Activated CD4-positive, alpha-beta T cell treated with anti-CD3 and anti-CD28 coated beads for 48 hours (primary cell): ENCODE measurements at places on chromosomes 13 and 19.

GRCh38 chr13:41244556-41244955 is 18.8 kb downstream of the MTRF1 start:
- DNase-seq: no peak

DNA sequence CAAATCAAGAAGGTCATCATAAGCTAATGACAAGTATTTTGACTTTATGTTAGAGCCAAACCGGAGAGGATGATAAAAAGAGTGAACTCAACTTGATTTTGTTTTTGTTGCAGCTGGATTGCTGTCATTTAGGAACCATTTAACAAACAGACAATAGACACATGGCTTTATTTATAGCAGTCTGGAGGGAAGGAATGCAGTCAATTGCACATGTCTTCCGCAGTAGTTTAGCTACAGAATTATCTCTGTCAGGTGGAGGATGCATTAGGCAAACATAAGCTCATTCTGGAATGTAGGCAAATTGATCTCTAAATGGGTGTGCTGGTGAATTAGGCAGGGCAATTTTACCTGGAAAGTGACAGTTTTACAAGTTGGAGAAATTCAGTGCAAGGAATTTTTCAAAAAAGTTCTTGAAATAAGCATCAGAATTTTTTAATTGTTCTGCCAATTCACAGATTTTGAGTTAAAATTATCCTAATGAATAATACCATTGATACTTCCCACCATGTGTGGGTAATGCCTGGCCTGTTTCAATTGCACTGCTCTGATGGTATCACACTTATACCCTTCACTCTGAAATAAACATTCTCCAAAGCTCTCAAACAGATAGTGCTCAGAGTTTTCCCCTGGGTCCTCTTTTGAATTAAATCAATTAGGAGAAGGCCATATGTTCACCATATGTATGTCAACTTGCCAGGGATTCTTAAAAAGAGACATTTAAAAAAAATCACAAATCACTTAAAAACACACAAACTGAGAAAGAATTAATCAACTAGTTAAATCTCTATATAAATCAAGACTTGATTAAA is 318.3 kb downstream of the NDFIP2 start:
- no peak for DNase-seq

- DNase-seq: peak; percentile 95
Measured at GRCh38 chr13:41456768-41457588, at the start of gene RGCC. Gene RGCC (plus strand): TSS chr13:41457550. CDS start chr13:41457708, 158 bp downstream.

- no peak for DNase-seq
Measured at GRCh38 chr13:77810430-77810829, 108.2 kb downstream of the EDNRB start.

GRCh38 chr13:93955904-93956303 is 523.6 kb downstream of the DCT start:
- no peak for DNase-seq

- DNase-seq: no peak
Measured at GRCh38 chr13:106700007-106700406, 132.1 kb upstream of the ARGLU1 start.

DNA sequence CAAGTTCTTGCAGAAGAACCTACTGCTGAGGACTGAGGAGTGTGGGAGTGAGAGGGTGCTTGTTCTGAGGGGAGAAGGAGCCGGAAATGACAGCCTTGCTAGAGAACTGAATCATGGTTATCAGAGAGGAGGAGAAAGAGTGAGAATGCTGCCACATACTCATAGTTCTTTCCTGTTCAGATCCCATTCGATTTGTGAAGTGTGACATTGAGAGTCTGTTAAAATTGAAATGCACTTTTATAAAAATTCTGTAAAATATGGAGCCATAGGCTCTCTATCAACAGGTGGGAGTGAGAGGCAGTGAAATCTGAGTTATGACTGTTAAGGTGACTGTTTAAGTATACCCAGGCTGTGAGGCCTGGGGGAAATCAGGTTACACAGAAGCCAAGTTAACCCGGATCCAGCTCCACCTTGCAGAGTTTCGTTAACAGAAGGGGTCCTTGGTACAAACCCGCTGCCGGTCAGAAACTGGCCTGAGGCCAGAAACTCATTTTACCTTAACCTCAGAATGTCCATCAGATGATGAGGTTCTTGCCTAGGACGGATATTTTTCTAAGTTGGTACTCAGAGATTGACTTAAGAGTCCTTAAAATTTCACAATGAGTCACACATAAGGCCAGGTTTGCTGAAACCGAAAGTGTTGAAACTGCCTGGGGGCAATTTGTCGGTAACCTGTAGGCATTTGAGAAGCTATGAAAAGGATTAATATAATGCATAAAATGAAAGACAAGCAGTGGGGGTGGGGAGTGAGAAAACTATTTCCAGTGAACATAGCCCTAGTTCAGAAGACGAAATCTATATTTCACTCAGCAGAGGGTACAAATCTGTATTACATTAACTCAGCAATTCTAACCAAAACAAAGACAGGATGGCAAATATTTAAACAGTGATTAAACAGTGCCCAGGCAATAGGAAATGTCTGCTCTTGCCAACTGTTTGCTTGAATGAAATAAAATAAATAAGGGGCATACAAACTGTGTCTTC is 350.5 kb downstream of the KCNRG start:
- peak; percentile 69 for DNase-seq

- DNase-seq: no peak
Measured at GRCh38 chr13:112971288-112971643, 2.3 kb downstream of the MCF2L start.

DNA sequence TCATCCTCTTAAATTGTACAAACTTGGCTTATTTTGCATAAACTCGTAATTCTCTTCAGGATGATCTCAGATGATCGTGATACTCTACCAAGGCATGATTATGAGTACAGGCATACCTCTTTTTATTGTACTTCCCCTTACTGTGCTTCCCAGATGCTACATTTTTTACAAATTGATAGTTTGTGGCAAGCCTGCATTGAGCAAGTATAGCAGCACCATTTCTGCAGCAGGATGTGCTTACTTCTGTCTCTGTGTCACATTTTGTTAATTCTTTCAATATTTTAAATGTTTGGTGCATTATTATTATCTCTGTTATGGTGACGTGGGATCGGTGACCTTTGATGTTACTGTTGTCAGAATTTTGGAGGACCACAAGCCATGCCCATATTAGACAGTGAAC is 752.3 kb downstream of the PCDH9 start:
- DNase-seq: no peak

DNA sequence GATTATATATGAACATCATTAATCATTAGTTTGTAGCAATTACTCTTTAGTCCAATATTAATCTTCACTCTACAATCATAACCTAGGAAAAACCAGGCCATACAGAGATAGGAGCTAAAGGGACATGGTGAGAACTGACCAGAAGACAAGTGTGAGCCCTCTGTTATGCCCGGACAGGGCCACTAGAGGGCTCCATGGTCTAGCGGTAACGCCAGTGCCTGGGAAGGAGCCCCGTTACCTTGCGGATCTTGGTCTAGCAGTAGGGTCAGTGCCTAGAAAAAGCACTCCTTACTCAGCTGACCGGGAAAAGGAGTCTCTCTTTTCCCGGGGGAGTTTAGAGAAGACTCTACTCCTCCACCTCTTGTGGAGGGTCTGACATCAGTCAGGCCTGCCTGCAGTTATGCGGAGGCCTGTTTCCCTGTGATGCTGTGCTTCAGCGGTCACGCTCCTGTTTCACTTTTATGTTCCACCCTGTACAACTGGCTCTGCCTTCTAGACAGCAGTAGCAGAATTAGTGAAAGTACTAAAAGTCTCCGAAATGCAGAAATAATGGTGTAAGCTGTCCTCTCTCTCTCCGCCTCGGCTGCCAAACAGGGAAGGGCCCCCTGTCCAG is 13.8 kb downstream of the OR7D4 start:
- peak; percentile 76 for DNase-seq

DNA sequence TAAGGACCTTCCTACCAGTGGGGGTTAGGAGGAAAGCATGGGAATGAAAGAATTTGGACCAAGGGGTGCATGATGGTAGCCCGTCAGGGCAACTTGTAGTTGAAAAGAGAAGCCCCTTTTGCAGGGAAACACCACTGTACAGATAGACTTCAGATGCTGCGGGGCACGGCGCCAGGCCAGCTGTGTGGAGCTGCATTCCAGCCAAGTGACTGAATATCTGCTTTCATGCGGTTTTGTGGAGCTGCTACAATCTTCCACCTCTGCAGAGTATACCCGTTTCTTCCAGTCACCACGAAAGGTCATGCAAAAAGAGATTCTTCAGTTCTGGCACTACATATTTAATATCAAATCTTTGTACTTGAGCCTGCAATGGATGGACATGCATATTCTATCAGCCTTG is 104.7 kb downstream of the RGCC start:
- DNase-seq: no peak

GRCh38 chr19:31214086-31214485 is 135.2 kb downstream of the TSHZ3 start:
- peak; percentile 91 for DNase-seq

DNA sequence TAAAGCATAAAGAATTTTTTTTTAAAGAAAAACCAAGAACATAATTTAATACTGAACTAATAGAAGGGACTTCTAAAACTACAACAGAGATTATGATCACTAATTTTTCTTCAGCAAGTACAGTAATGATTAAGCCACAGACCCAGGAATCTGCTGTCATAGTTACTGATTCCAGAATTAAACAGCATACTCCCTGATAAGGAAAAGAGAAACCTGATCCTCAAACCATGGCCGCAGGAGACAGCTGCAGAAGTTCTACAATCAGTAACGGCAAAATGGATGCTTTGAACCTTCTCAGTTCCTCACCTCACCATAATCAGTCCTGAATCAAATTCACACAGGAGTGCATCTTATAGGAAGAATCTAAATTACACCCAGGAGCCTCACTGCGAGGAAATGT is 939.0 kb upstream of the SLITRK1 start:
- no peak for DNase-seq

GRCh38 chr19:45670670-45671453 is 2.8 kb downstream of the GIPR start:
- DNase-seq: peak; percentile 86

- DNase-seq: no peak
Measured at GRCh38 chr13:93231867-93232266, 5.3 kb downstream of the GPC6 start.

GRCh38 chr19:609004-609346 is 19.3 kb downstream of the HCN2 start:
- no peak for DNase-seq

GRCh38 chr19:55632463-55632834 is 8.1 kb upstream of the ZNF784 start:
- peak; percentile 93 for DNase-seq

- no peak for DNase-seq
Measured at GRCh38 chr13:72427757-72428528, 299.5 kb downstream of the MZT1 start.

- no peak for DNase-seq
Measured at GRCh38 chr13:31433207-31433606, 233.4 kb downstream of the B3GLCT start.

- DNase-seq: no peak
Measured at GRCh38 chr19:56866538-56866937, 26.0 kb upstream of the PEG3 start.

- DNase-seq: no peak
Measured at GRCh38 chr13:27289011-27289665, 18.5 kb downstream of the RASL11A start.

GRCh38 chr13:111322916-111323331 is 2.5 kb downstream of the TEX29 start:
- no peak for DNase-seq

DNA sequence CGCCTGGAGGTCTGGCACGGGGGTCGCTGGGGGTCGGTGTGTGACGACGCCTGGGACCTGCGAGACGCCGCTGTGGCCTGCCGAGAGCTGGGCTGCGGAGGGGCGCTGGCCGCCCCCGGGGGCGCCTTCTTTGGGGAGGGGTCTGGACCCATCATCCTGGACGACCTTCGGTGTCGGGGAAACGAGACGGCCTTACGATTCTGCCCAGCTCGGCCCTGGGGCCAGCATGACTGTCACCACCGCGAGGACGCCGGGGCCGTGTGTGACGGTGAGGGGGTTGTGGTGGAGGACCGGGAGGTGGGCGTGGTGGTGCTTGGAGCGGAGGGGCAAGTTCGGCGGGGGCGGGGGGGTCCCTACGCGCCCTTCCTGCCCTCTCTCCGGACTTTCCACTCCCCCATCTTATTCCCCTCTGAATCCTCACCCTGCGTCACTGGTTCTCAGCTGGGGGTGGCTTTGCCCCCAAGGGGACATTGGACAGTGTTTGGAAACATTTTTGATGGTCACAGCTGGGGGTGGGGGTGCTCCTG is 5.5 kb downstream of the SSC5D start:
- DNase-seq: no peak

GRCh38 chr13:108322206-108322824 is 52.8 kb downstream of the TNFSF13B start:
- DNase-seq: no peak

GRCh38 chr13:95253033-95253432 is 48.2 kb downstream of the ABCC4 start:
- no peak for DNase-seq

- DNase-seq: no peak
Measured at GRCh38 chr13:99064624-99065234, 86.9 kb upstream of the DOCK9 start.

GRCh38 chr13:53054569-53054968 is 26.0 kb downstream of the OLFM4 start:
- no peak for DNase-seq
